ENCODE measurements at places on chromosomes 12 and 14.
A peak's percentile ranks its signal among the peaks of the same experiment; 100 is the strongest.

DNA sequence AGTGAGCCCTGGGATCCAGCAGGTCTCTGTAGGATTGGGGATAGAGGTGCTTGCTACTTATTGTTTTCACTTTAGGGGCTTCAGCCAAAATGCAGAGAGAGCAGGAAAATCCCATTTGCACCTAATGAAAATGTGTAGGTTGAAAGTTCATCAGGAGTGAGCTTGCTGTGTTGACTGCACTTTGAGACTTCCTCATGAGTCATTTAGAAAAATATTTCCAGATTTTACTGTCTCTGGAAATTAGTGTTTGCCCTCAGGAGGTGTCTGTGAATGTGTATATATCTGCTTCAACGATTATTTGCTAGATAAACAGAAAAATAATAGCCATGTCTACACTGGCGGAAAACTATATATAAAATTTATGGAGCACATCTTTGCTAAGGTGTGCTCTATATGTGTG lies 159.3 kb downstream of the CAND1 start:
- DNase-seq: no peak

GRCh38 chr14:63840981-63841380 lies 11.8 kb upstream of the SYNE2 start:
- DNase-seq: no peak

DNA sequence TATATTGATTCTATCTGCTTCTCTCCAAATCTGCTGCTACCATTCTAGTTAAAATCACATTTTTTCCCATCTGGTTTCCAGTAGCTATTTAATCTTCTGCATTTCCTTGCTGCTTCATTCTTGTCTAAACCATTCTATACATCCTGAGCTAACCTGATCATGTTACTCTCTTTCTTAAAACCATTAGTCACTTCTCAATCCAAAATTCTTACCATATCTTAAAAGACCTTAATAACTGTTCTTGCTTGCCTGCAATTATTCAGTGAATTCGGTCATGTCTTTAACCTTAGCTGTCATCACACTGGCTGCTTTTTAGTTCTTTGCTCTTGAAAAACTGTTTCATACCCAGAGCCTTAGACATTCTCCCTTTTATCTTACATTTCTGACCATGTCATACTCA lies 56.4 kb upstream of the PZP start:
- no peak for DNase-seq

DNA sequence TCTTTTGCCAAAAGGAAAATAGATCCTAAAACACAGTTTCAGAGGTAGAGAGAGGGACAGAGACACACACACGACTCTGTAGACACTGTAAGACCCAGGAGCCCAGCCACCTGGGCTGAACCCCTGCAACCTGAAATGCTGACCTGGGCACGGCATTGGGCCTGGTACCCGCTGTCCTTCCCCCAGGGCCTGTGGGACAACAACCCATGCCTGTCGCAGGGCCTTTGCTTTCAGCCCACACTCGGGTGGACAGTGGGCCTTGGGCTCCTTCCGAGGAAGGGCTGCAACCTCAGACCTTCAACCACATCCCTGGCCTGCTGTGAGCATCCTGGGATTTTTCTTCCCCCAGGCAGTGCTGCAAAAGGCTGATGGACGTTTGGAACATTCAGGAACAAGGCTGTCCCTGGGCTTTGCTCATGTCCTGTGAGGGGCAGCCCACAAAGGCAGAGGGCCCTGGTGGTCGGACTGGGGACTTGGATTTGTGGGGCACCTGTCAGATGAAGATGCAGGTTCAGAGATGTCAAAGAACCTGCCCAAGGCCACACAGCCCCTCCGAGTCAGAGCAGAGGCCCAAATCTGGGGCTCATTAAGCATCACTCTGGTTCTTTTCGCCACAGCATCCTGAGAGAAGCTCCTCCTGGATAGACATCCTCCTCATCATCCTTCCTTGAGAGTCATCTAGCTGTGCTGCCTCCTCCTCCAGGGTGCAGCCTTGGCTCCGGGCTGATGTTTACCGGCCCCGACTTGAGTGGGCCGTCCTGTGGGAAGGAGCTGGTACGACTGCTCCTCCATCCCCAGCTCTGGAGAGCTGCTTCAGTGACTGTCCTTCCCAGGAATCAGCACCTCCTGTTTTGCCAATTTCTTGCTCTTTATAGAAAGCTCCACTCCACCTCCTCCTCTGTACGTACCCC lies 32.7 kb downstream of the CCDC92 start:
- DNase-seq: no peak

DNA sequence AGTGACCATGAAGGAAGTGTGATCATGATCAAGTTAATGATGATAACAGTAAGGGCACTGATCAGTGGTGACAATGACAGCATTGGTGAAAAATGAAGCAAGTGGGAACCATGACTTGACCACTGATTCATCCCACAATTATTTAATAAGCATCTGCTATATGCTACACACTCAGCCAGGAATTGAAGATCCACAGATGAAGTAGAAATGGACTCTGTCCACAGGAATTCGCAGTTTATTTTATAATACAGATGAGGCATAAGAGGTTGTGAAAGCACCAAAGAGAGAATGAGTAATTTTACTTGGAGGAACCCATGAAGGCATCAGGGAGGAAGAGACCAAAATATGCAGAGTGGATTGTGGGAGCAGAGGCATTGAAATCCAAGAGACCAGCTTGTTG lies 33.8 kb upstream of the SMUG1 start:
- DNase-seq: no peak

GRCh38 chr12:11067514-11067913 lies 5.4 kb upstream of the TAS2R46 start:
- DNase-seq: no peak

GRCh38 chr12:101764051-101764792 lies 25.0 kb upstream of the SYCP3 start:
- DNase-seq: no peak

GRCh38 chr12:1429980-1430379 lies 164.4 kb downstream of the FBXL14 start:
- DNase-seq: no peak

DNA sequence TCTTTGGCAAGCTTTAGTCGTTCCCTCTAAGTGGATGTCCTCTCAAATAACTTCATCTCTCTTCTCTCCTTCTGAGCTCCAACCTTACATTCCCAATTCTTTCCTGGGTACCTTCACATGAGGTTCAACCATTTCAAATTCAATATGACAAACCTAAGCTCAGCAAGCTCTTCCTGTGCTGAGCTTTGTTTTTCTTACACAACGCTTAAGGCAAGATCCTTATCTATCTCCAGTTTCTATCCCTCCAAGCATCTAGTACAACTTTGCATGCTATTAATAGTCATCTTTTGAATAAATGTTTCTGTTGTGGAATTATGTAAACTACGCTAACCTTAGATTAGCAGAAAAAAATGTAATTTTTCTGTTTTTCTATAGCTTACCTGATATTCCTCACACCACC lies 63.7 kb upstream of the IFNG-AS1 start:
- no peak for DNase-seq

GRCh38 chr14:103738166-103738565 lies 22.6 kb downstream of the ZFYVE21 start:
- DNase-seq: no peak

GRCh38 chr14:100410056-100410565 lies 87.0 kb downstream of the SLC25A47 start:
- DNase-seq: no peak

- no peak for DNase-seq
These were observed 65.9 kb downstream of the DDX51 start for GRCh38 chr12:132078190-132078589.

GRCh38 chr14:87869619-87870583 lies 123.1 kb downstream of the GALC start:
- DNase-seq: no peak

GRCh38 chr14:66638689-66639088 lies 130.7 kb downstream of the GPHN start:
- DNase-seq: no peak

GRCh38 chr12:93373961-93374656 lies 3.6 kb upstream of the NUDT4 start:
- no peak for DNase-seq

GRCh38 chr14:59155886-59156285 lies 32.6 kb upstream of the DAAM1 start:
- DNase-seq: no peak

- peak; percentile 39 for DNase-seq
These were observed 62.2 kb downstream of the RFX4 start for GRCh38 chr12:106645074-106645421.

DNA sequence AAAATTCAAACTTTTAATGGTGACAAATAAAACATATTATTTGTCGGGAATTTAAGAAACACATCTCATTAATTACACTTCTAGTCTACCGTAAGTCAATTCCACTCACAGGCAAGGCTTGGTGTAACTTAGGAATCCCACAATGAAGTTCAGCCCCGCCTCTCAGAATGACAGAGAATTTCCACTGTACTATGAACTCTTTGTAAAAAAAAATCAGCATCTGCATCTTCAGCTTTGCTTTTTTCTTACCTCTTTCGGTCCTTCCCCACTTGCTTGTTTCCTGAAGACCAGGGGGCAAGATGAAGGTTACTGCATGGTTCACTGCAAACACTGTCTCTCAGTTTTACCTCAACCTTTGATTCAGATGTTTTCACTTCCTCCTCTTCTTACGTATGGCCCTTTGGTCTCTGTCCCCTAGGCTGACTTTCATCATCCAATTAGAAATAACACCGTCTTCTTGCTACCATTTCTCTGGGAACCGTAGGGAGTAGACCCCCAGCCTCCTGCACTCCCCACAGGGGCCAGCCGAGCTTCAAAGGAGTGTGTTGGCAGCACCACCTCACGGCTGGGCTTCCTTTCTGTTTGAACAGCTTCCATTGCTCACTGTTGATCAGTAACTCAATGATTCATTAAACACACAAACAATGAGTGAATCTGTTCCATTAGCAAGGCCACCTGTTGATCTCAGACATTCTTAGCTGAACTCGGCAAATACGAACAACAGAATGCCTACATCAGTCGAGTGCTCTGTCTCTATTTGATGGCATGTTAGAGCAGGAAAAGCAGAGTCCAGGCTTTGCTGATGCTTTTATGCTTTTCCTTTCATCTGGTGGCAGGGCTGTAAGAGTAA lies 343.0 kb downstream of the BMP4 start:
- DNase-seq: peak; percentile 13

GRCh38 chr12:14066021-14066420 lies 84.6 kb upstream of the GRIN2B start:
- no peak for DNase-seq

GRCh38 chr14:93749076-93749420 lies 39.2 kb downstream of the PRIMA1 start:
- DNase-seq: no peak

DNA sequence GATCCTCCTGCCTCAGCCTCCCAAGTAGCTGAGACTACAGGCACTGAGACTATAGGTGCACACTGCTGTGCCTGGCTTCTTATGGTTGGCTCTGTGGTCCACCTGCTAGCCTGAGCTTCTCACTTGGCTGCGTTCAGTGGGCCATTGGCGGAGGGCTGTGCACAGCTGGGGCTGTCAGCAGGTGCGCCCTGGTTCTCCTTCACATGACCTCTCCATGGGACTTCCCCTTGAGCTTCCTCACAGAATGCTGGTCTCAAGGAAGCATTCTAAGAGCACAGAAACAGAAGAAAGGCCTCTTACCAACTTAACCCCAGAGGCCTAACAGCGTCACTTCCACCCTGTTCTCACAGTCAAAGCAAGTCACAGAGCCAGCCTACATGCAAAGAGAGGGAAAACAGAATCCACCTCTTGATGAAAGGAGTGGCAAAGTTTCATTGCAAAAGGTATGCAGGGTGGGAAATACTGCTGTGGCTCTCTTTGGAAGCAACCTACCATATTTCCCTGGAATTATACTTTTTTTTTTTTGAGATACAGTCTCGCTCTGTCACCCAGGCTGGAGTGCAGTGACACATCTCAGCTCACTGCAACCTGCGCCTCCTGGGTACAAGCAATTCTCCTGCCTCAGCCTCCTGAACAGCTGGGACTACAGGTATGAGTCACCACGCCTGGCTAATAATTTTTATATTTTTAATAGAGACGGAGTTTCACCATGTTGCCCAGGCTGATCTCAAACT lies 9.3 kb downstream of the RILPL2 start:
- no peak for DNase-seq

- DNase-seq: no peak
These were observed 313.7 kb upstream of the DCN start for GRCh38 chr12:91496337-91496736.

- no peak for DNase-seq
These were observed 62.1 kb downstream of the TNFAIP2 start for GRCh38 chr14:103185051-103186029.

DNA sequence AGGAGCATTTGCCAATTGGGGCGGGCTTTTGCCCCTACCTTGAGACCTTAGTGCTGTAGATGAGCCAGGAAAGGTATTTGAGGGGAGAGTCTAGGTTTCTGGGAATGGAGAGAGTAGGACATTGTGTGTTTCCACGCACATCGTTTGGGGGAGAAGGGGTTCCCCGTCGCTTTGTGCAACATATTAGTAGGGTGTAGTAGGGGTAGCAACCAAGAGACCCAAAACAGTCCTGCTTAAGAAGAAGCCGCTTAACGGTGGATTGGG lies 694 bp upstream of the PTGES3 start:
- DNase-seq: no peak

DNA sequence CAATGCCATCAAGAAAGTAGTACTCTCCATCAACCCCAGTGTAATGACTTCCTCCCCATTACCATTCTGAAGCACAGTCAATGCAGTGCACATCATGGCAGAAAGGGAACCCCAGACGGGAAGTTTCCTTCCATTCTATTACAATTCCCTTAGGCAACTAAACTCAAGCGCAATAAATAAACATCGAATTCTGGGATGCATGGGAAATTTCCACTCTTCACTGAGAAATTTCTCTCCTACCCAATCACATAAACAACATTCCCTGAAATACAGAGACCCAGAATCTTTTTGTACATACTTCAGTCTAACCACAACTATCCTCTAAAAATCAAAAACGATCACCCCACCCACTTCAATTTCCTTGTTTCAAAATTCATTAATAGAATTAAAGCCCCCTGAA lies 20.0 kb downstream of the SARNP start:
- no peak for DNase-seq

- no peak for DNase-seq
These were observed 23.8 kb downstream of the SPTB start for GRCh38 chr14:64855721-64856528.

- DNase-seq: peak; percentile 37
These were observed at the start of gene RNU6-7 for GRCh38 chr14:32201816-32202490. Gene RNU6-7 (plus strand): TSS chr14:32202045.

DNA sequence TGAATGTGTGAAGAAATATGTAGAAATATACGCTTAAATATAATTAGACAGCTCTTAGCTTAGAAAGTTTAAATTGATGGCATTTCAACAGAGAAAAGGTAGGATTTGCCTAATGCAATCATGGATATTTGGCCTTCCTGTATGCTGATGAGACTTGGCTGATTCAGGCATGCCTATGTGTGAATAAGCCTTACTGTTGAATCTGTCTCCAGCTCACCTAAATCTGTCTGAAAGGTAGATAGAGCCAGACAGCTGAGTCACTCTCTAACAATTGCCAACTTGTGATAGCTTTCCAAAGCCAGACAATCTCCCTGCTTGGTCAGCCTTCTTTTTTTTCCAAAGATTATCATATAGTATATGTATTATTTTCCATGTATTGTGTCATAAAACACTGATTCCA lies 92.8 kb upstream of the FLRT2 start:
- no peak for DNase-seq

- DNase-seq: no peak
These were observed 140.8 kb upstream of the CNTN1 start for GRCh38 chr12:40551466-40551865.

- DNase-seq: no peak
These were observed 324.8 kb upstream of the FAR2 start for GRCh38 chr12:28824193-28824846.
